ENCODE measurements at places on chromosomes 5 and 9.

DNA sequence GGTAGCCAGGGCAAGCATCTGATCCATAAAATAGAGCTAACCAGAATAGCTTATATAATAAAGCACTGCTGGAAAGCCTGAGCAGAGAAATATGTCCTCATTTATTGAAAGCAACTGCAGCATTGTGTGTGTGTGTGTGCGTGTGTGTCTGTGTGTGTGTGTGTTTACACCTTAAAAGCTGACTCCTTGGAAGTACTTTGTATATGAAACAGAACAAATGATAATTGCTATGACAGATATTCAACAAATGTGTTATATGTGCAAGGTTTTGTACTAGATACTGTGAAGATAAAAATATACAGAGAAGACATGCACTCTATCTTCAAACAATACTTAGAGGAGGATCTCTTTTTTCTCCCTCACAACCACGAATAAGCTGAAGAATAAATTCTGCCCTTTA lies 22.0 kb upstream of the IFNE start:
- DNase-seq, result no peak

DNA sequence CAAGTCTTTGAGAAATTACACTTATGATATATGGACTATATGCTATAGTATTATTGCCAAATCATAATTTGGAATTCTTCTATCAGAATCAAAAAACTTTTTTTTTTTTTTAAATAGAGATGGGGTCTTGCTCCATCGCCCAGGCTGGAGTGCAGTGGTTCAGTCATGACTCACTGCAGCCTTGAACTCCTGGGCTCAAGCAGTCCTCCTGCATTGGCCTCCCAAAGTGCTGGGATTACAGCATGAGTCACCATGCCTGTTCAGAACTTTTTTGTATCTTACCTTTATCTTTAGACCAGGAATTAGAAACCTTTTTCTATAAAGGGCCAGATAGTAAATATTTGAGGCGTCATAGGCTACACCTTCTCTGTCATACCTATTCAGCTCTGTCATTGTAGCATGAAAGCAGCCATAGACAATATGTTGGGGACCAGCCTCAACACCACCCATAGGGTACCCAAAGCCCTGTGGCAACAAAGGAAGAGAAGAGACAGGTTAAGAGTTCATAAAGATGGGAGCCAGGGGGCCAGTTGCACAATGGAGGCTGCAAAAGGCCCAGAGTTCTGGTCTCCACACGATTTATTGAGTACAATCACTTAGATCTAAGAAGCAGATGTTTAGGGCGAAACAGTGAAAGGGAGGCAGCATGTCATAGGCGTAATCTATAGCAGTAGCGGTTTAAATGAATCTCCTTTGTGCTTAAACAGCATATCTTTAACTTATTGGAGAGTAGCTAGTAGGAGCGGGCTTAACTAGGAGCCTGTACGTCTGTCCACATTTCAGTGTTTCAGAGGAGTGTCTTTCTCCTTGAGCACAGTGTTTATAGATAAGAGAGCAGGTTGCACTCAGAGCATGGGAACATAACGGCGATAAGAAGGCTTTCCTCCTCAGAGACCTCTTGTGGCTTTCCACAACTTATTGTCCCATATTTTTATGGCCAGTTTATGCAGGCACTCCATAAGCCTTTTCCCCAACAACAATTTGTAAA lies 12.5 kb downstream of the ECM2 start:
- DNase-seq, result no peak

DNA sequence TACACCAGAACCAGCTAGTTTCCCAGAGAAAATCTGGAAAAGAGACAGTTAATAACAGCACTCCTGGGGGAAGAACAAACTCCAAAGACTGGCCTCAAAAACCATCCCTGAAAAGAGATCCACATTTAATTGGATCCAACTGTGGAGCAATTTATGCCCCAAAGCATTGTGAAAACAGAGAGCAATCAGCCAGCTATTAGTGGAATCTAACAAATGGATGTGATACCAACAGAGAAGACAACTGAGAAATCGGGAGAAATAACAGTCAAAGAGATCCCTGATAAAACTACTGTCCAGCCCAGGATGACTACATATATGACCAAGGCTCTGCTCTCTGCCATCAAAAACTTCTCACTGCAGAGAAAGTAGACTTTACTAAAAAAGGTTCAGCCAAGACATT lies 40.5 kb upstream of the TRIO start:
- DNase-seq, result no peak

DNA sequence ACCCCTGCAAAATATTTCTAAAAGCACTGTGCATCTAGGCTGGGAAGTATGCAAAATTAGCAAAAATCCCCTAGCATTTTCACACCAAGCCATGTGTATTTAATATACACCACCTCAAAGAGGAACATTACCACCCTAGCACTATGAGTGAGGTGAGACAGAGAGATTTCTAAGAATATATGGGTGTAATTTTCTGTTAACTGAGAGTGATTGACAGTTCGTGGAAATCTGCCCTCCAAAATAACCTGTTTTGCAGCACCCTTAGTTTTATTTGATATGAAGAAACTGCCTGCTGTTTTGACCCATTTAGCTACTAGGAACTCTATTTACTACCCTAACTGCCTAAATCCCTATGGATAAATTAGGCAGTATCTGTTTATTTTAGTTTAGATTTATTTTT lies 64.2 kb upstream of the CDKN2B start:
- DNase-seq, result no peak

DNA sequence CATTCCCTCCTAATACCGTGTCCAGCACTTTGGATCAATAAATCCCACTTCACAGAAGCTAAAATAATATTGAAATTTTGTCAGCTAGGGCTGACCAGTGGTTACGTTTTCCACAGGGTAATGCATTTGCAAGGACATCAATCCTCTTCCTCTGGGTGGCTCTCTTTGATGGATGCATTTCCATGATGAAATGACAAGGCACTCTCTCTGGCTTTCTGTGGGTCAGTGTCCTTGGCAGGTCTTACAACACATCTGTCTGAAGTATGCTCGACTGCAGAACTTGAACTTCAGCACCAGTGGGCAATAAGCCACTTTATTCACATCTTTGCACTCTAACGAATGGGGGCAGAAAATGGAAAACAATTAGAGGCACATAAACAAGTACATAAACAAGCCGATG lies 330.1 kb downstream of the ADAMTS6 start:
- DNase-seq, result no peak

DNA sequence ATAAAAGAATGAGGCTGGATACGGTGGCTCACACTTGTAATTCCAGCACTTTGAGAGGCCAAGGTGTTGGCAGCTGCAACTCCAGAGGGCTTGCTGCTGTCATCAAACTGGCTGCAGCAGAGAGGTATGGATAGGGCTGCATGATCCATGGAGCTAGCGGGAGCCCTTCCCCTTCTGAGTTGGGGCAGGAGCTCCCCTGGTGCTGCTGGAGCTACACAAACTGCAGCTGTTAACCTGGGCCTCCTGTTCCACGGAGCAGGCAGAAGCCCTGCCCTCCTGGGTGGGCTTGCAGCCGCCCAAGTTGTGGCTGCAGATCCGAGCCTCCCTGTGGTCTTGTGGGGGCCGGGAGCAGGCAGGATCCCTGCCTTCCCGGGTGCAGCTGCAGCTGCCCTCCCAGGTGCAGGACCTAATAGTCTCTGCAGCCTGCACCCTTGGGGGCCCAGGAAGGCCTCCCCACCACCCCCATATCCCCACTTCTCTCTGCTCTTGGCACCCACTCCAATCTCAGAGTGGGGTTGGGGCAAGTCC lies 15.8 kb downstream of the CDC25C start:
- DNase-seq, result no peak

- no peak for DNase-seq
Measured at GRCh38 chr5:151523335-151523734, 67.8 kb downstream of the FAT2 start.

DNA sequence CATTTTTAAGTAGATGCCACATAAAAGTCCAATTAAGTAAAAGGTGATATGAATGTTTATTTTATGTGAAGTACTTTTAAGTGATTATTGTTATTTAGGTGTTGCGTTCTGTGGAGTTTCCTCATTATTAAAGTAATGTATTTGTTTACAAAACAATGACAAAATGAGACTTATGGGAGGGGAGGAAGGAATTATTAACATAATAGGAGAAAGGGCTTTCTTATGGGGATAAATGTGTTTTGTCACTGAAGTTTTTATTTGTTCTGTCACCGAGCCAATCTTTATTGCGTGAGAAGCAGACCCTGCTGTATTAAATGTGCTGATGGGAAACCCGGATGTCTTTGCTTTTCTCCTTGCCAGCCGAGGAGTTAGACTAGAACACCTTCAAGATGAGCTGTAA lies 44.5 kb downstream of the TRIO start:
- no peak for DNase-seq

GRCh38 chr5:82354543-82354942 lies 76.4 kb upstream of the RPS23 start:
- no peak for DNase-seq

DNA sequence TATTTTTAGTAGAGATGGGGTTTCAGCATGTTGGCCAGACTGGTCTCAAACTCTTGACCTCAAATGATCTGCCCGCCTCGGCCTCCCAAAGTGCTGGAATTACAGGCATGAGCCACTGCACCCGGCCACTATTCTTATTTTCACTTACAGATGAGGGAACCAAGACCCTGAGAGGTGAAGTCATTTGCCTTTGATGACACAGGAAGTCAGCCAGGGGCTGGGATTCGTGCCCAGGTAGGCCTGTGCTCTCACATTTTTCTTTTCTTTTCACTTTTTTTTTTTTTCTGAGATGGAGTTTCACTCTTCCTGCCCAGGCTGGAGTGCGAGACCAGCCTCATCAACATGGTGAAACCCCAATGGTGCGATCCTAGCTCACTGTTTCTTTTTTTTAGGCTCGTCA lies 22.2 kb downstream of the ENG start:
- no peak for DNase-seq

DNA sequence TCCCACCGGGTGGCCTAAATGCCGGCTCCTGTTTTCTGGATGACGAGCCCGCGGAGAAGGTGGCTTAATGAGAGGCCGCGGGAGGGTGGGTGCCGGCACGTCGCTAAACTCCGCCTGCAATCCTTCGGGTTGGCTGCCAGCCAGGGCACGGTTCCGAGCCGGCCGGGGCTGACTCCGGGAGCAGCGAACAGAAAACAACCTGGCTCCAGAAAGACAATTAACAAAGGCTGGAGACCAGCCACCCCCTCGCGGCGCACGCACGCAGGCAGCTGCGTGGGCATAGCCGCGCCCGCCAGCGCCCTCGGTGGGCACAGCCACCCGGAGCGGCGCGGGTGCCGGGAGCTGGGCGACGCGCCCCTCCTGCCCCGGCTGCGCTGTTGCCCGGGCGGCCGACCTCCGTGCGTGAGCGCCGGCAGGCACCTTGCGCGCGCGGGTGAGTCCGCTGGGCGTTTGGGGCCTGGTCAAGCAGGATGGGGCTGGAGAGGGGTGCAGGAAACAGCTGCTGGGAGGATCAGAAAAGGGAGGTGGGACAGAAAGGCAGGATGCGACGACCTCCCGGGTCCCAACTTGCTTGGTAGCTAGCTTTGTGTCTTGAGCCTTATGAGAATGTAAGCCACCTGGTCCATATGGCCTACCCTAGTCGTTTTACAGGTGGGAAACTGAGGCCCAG lies at the start of gene ARHGEF37:
TSS of gene ARHGEF37 (plus strand) at position 307 of the 670 bp plus-strand sequence. CDS start 16,272 bp downstream, outside the sequence.
- peak; percentile 94 for DNase-seq

DNA sequence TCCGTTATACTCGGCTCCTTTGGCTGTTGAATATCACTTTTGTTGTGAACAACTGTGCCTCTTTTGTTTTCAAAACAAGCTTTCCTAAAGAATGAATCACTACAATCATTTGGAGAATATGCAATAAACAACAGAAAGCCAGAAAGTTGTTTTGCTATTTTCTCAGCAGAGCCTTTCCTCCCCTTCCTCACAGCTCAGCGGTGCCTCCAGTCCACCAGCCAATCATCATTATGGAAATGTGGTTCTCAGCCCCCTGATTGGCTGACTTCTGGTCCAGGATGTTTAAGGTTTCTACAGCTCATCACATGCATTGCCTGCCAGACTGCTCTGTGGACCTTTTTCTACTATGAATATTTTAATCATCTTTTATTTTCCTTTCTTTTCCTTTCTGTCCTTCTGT lies 9.1 kb upstream of the ZNF608 start:
- no peak for DNase-seq

DNA sequence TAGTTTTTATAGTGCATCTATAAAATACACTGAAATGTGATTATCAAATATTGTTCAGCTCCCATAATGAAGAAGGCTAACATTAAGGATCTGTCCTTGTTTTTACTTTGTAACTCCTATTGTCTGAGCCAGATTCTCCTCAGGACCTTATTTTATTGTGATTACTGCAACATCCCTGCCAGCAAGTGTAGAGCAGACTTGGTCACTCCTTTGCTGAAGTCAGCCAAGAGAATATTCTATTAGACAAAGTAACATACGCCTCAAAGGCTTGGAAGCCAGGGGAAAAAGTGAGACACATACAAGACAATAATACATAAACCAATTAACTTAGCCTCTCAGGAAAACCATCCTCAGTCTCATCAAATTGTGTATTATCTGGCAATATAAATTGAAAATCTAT lies 269.6 kb downstream of the ARL15 start:
- no peak for DNase-seq

GRCh38 chr9:98906273-98907040 lies 37.2 kb upstream of the COL15A1 start:
- peak; percentile 62 for DNase-seq

DNA sequence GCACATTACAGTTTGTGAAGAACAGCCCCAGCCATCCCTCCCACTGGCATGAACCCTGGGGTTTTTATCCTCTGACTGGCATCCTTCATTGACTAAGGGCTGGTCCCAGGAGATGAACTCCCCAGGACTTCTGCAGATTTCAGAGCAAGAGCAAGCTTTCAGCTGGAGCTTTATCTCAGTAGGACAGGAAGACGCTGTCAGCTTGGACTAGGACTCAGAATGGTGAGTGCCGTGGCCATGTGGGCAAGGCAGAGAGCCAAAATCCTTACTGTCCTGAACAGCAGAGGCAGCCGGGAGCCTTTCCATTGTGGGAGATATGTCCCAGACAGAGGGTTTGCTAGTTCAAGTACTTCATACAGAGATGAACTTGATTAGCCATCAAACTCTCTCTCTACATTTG lies 3.2 kb upstream of the ACOT12 start:
- no peak for DNase-seq

DNA sequence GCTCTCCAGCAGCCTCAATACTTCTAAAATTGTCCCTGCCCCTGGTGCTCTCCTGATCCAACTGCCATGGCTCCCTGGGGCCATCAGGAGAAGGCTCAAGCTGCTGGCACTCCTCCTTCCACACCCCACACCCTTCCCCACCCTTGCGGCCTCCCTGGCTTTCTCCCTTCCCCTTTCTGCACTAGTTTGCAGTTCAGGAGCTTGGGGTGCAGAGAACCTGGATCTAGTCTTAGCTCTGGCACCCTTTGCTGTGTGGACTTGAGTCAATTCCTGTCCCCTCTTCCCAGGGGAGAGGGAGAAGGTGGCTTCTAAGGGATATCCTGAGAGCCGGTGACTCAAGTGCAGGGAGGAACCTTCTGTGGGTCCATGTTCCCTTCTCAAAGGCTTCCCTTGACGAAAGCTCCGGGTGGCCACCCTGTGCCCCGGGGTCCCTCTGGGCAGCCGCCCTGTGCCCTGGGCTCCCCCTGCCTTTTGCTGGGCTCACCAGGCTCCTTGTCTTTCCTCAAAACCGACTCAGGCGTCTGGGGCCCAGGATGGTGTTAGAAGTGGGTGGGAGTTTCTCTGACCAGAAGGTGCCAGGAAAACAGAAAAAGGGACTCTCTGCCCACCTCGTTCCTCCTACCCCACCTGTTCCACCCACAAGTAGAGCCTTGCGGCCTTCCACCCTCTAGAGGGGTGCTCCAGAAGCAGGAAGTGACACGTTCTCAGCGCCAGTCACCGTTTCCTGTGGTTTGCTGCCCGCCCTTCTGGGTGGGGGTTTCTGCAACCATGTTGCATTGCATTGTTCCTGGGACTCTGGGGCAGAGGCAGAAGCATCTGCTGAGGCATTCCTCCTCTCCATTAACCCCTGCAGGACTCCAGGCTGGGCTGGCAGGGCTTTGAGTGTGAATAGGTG lies 15.0 kb downstream of the GLIPR2 start:
- peak; percentile 59 for DNase-seq

- no peak for DNase-seq
Measured at GRCh38 chr5:130541617-130542221, 623.3 kb downstream of the HINT1 start.
